ENCODE measurements at places on chromosomes 12 and 14.

GRCh38 chr12:129379076-129379804 is 524.6 kb downstream of the TMEM132D start:
- no peak for DNase-seq

GRCh38 chr12:8556531-8557097 is 15.9 kb upstream of the CLEC4E start:
- DNase-seq, result no peak

- no peak for DNase-seq
Measured at GRCh38 chr12:2334271-2334670, 281.5 kb downstream of the CACNA1C start.

DNA sequence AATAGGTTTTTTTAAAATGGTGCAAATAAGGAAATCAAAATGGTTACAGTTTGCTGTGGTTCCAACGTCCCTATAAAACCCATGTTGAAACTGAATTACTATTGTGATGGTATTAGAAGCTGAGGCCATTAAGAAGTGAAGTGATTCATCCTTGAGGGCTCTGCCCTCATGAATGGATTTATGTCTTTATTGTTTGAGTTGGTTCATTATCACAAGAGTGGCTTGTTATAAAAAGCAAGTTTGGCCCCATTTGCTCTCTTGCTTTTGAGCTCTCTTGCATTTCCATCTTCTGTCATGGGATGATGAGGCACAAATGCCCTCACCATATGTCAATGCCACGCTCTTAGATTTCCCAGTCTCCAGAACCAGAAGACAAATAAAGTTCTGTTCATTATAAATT is 62.3 kb downstream of the PRKD1 start:
- DNase-seq, result no peak

DNA sequence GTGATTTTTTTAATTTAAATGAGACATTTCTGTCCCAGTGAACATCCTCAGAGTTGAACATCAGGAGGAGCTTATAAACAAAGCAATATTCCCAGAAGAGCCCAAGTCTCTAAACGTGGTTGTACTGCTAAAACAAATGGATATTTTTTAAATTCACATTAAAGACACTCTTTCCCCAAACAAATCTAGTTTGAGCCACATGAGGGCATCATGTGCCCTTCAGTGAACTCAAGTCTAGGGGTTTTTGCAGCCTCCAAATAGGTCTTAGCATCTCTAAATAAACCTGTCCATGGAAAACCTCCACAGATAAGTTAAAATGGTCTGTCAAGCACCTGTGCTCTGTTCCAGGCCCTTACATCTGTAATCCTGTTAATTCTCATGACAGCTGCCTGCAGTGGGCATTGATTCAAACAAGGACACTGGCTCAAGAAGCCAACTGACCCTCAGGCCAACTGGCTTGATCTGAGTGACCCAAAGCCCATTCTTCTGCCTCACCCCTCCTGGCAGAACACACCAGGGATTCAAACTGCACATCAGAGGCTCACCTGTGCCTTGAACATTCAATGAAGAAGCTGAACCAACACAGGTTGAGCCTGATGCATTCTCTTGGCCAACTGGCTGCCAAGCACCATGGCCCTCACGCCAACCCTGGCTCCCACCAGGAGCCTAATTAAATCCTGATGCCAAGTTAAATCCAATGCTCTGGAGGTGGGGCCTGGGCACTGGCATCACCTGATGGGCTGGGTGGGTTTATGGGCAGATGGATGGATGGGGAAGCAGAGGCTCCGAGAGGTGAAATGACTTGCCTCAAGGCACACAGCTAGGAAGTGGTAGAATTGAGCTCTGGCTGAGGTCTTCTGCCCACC is 8.6 kb downstream of the ISCU start:
- no peak for DNase-seq

- DNase-seq, result no peak
Measured at GRCh38 chr12:68890701-68891113, 42.3 kb downstream of the CPM start.

GRCh38 chr14:68361231-68361630 is 431.6 kb downstream of the ZFP36L1 start:
- no peak for DNase-seq

All from left colon (tissue), 2 donors.